ENCODE measurements at places on chromosomes 16 and 17.

GRCh38 chr16:84527532-84528269, 23.2 kb upstream of the MEAK7 start:
- DNase-seq: no peak

DNA sequence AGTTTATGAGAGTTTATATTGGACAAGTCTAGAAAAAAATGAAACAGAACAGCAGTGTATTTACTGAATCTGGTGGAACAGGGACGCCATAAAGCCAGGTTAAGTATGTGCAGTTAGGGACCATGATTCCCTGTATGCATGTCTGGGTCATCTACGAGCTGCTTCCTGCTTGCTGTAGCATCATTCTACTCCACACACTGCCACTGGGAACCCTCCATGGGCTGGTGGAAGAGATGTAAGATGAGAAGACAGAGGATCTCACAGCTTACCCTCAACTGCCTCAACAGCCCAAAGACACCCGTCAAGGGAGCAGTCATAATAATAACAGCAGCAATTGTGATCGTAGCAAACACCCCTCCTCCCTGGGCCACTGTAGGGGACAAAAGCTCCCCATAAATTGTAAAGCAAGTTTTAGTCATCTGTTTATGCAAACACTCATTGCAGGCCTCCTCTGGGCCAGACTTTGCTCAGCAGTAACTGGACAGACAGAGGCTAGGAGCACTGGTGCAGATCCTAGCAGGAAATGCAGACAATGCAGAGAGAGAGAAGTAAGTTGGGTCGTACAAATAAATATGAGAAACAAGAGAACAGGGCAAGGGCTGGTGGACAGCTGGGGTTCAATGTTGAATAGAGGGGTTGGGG, 188.0 kb downstream of the SOX9 start:
- DNase-seq: no peak

DNA sequence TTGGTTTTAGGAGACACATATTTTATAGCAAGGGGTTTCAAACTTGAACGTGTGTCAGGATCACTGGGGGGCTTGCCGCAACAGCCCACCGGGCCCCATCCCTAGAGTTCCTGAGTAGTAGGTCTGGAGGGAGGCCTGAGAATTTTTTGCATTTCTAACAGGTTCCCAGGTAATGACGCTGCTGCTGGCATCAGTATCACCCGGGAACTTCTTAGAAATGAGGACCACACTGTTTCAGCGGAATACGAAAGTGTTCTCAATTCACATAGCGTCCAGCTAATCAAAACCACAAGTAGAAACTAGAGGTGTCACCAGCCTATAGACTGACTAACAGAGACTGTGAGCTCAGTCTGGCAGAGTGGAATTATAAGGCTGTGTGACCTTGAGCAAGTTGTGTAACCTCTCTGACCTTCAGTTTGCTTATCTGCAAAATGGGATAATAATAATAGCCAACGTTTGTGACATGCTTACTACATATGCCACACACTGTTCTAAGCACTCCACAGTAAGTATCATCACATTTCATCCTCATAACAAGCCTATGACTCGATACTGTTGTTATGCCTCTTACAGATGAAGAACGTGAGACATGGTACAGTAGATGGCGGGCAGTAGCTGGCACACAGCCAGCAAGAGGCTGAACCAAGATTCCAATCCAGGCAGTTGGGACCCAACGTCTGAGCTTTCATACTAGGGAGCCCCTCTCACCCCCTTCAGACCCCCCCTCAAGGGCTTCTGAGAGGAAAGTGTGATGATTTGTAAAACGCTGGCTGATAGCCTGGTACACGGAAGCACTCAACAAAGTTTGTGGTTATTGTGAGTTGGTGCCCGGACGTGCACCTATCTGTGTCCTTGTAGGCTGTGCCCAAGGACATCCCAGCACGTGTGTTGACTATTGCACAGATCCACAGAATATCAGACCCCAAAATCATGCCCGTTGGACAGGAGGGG, 4.6 kb upstream of the ICAM2 start:
- DNase-seq: no peak

- no peak for DNase-seq
Measured at GRCh38 chr17:75517297-75517865, 1.1 kb downstream of the TSEN54 start.

- no peak for DNase-seq
Measured at GRCh38 chr17:19370493-19370960, 7.8 kb upstream of the MAPK7 start.

DNA sequence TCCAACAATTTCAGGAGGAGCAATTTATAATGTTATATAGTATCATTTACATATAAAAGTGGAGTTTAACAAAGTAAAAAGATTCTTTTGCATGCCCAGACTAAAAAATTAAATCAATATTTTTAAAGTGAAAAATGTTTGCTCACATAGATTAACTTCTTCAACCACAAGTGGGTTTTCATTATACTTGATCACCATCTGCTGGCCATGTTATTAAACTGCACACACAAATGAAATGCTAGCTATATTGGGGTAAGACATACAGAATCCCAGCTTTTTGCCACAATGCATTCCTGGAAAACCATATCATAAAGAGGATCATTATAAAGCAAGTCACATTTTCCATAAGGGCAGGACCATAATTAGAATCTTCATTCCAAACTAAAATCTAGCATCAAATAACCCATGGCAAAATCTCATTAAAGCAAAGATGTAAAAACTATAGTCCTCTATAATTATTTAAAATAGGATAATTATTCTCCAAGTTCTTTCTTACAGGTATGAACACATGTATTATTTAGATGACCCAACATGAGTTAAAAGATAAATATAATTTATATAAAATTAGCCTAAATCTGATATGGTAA, 26.3 kb downstream of the CEP112 start:
- DNase-seq: no peak

- no peak for DNase-seq
Measured at GRCh38 chr17:78341559-78342448, 18.1 kb downstream of the SOCS3 start.

- no peak for DNase-seq
Measured at GRCh38 chr17:72946696-72947095, 145.8 kb downstream of the SLC39A11 start.

- no peak for DNase-seq
Measured at GRCh38 chr17:75155191-75155601, 884 bp upstream of the JPT1 start.

GRCh38 chr16:30185683-30186421, 2.5 kb downstream of the CORO1A start:
- DNase-seq: no peak

DNA sequence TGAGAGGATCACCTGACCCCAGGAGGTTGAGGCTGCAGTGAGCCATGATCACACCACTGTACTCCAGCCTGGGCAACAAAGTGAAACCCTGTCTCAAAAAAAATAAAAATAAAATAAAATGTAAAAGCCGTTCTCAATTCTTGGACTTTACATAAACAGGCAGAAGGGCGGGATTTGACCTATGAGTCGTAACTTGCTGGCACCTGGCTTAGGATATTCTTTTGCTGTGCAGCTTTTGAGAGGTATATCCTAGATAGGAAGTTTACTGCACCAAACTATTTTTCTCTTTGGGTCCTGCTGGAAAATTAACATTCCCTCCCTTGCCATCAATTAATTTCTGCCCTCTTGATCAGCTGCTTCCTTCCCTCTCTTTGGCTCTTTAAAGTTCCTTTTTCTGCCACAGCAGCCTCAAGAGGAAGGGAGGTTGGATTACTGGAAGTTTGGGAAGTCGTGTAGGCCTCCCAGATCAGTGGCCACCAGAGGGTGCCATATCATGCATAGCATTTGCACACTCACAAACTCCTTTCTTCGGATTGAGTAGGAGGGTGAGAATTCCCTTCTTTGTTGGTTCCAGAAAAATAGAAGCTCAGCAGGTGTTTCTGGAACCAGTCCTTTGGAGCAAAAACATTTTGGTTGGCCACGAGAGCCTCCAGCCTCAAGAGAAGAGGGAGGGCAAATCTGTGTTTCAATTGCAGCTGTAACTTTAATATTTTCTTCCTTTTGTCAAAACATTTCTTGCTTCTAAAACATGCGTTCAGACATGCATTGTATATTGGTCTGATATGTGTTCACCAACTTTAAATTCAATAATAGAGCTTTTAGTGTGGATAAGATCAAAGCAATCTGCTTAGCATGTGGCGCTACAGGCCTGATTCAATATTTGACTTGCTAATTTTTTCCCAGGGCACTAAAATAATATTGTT, 147.3 kb downstream of the CCDC182 start:
- no peak for DNase-seq

DNA sequence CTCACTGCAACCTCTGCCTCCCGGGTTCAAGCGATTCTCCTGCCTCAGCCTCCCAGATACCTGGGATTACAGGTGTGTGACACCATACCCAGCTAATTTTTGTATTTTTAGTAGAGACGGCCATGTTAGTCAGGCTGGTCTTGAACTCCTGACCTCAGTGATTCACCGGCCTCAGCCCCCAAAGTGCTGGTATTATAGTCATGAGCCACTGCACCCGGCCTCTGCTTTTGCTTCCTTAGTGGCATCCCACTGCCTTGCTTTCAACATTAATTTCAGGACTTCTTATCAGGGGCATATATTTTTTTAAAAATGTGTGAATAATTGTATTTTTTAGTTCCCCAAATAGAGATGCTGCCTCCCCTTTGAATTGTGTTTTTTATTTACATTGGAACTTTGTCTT, 98.8 kb downstream of the SYCE1L start:
- peak; percentile 51 for DNase-seq
